Activated naive CD4-positive, alpha-beta T cell (primary cell): ENCODE measurements at places on chromosomes 5 and 9.

GRCh38 chr9:36997414-36997813, 36.7 kb downstream of the PAX5 start:
- no peak for DNase-seq

- DNase-seq, result no peak
Observed at GRCh38 chr5:154593071-154593470, 115.0 kb upstream of the HAND1 start.

GRCh38 chr9:129143031-129143927, 32.1 kb downstream of the PTPA start:
- peak; percentile 50 for DNase-seq

GRCh38 chr5:65144136-65144871, 337.4 kb downstream of the ADAMTS6 start:
- DNase-seq, result no peak

GRCh38 chr9:137445930-137446431, 4.8 kb upstream of the ENTPD8 start:
- DNase-seq, result no peak

DNA sequence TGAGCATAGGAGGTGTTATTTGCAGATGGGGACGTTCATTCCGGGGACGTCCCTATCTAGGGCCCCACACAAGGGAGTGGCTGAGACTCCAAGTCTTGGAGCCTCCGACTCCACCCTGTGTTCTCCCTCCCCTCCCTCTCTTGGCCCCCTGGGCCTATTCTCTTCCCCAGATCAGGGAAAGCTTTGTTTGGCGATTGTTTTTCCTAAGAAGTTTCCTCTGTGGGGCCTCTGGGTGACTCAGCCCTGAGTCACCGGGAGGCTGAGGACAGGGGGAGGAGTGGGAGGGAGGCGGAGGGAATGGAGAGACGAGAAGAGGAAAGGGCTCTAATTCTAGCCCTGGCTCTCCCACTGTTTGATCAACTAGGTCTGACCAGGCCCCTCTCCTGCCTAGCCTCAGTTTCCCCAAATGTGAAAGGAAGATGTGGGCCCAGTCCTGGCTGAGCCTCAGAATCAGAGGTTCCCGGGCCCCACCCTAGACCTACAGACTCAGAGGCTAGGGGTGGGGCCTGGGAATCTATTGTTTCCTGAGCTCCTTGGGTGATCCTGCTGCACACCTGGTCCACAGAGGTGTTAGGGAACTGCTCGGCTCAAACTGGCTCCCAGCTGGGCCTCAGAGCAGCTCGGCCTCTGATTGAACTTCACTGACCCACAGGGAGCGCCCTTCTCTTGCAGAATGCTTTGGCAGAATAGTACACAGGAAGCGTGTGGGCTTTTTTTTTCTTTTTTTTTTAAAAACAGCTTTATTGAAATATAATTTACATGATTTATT, 19.2 kb downstream of the GSN start:
- DNase-seq, result no peak

DNA sequence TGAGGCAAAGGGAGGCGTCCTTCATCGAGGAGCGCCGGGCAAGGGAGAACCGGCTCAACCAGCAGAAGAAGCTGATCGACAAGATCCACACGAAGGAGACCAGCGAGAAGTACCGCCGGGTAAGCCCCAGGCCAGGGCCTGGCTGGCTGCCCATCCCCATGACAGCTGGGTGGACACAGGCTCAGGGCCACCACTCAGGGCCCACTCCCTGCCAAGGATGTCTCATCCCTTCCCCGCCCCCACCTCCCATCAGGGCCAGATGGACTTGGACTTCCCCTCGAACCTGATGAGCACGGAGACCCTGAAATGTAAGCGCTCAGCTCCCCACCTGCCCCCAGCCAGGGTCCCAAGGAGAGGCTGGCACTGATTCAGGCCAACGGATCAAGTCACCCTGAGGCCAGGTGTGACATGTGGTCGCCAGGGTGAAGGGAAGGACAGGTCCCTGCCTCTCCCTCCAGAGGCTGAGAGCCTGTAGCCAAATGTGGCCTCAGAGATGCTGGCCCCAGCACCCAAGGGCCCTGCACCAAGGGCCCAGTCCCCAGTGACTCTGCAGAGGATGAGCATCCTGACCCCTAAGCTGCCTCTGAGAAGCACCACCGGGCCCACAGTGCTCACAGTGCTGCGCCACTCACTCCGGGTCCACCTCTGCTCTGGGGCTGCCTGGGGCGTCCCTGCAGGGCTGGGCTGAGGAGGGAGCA, 3.1 kb upstream of the RABL6 start:
- no peak for DNase-seq

- DNase-seq, result no peak
Observed at GRCh38 chr9:93080406-93080805, 15.6 kb upstream of the CARD19 start.

- DNase-seq, result no peak
Observed at GRCh38 chr5:199197-199949, 8.1 kb downstream of the LRRC14B start.

- DNase-seq, result no peak
Observed at GRCh38 chr9:109799792-109800191, 19.8 kb downstream of the PALM2AKAP2 start.

DNA sequence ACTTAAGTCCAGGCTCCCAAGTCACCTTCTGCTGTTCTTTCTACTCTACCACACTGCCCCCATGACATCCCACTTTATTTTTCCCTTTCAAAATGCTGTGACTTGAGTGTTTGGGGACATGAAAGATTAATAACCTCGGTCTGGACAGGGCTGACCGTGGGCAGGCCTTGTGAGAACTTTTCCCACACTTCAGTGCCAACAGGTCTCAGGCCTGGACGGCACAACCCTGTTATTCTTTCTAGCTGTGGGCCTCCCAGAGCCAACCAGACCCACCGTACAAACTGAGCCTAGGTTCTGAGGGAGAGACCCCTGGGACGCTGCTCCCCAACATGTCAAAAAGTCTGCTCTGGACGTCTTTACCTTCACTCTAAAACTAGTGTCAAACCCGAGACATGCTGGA, 153.4 kb downstream of the CEP120 start:
- DNase-seq, result no peak

- DNase-seq, result no peak
Observed at GRCh38 chr5:1777281-1778137, 22.1 kb downstream of the MRPL36 start.
